Smooth muscle cell of the coronary artery (primary cell): ENCODE measurements at places on chromosomes 3 and 15. TPM values are rescaled to one million over a fixed set of nuclear protein-coding genes. Genes with fewer than 3 reads are reported as not detected.

MYEF2 gene
- total RNA-seq = 0.94 and 6.2 TPM in 2 replicates

MAP2K1 gene
- 16.8 and 37.7 TPM in 2 replicates for total RNA-seq

DISP2 gene
- under 0.01 and 0.12 TPM in 2 replicates for total RNA-seq

RBP2 gene
- not detected in 2 replicates for total RNA-seq

AADAC gene
- 0.68 and 1.8 TPM in 2 replicates for total RNA-seq

GOLGA8J gene
- total RNA-seq = 0.08 and 0.12 TPM in 2 replicates

CYP8B1 gene
- not detected in 2 replicates for total RNA-seq

NR1I2 gene
- total RNA-seq = 0.08 TPM in 1 of 2 replicates, not detected in the other

NTRK3 gene
- 2.2 and 7.1 TPM in 2 replicates for total RNA-seq

SLC27A2 gene
- total RNA-seq = not detected in 2 replicates

PATL2 gene
- total RNA-seq = 0.08 and 0.82 TPM in 2 replicates

GOLGA8T gene
- total RNA-seq = 0.08 TPM in 1 of 2 replicates, not detected in the other

SEMA5B gene
- total RNA-seq = under 0.01 TPM in 1 of 2 replicates, not detected in the other

SMCO1 gene
- not detected in 2 replicates for total RNA-seq

FBXL2 gene
- 13.2 and 14.6 TPM in 2 replicates for total RNA-seq

PAQR5 gene
- total RNA-seq = 0.15 and 0.23 TPM in 2 replicates

MSL2 gene
- 2.9 and 7.3 TPM in 2 replicates for total RNA-seq

LEKR1 gene
- 0.38 and 0.47 TPM in 2 replicates for total RNA-seq

SHC4 gene
- total RNA-seq = 0.47 and 4.1 TPM in 2 replicates

VGLL3 gene
- total RNA-seq = 2.9 and 54.9 TPM in 2 replicates

ZMYND10 gene
- 0.70 and 1.1 TPM in 2 replicates for total RNA-seq

MYZAP gene
- total RNA-seq = 0.35 TPM in 1 of 2 replicates, not detected in the other

EPHA3 gene
- under 0.01 and 2.2 TPM in 2 replicates for total RNA-seq

RETNLB gene
- total RNA-seq = not detected in 2 replicates

GABRB3 gene
- total RNA-seq = 0.45 and 1.2 TPM in 2 replicates

LIPC gene
- 0.23 and 3.2 TPM in 2 replicates for total RNA-seq

SOX14 gene
- total RNA-seq = not detected in 2 replicates

TMIE gene
- not detected in 2 replicates for total RNA-seq
